ENCODE measurements at places on chromosomes 7 and 10.
A peak's percentile ranks its signal among the peaks of the same experiment; 100 is the strongest.

- DNase-seq = peak; percentile 8
Measured at GRCh38 chr7:105766421-105767073, 109.9 kb downstream of the ATXN7L1 start.

DNA sequence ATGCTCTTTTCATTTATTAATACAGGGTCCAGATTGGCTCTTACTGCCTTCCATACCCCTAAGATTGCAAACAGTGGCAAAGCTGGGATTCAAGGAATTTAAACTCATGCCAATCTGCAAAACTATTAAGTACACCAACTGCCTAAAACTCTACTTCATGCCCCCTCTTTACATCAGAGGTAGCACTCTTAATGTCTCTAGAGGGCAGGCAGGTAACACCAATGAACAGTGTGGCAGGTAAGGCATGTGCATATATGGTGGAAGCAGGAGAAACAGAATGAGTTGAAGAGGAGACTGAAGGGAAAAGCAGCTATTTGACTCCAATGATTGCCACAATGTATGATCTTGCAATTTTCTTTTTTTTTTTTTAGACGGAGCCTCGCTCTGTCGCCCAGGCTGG is 156.7 kb downstream of the BTAF1 start:
- no peak for DNase-seq

- no peak for DNase-seq
Measured at GRCh38 chr10:44356139-44357022, 28.5 kb downstream of the CXCL12 start.

- no peak for DNase-seq
Measured at GRCh38 chr10:119355930-119356329, 148.6 kb downstream of the GRK5 start.

DNA sequence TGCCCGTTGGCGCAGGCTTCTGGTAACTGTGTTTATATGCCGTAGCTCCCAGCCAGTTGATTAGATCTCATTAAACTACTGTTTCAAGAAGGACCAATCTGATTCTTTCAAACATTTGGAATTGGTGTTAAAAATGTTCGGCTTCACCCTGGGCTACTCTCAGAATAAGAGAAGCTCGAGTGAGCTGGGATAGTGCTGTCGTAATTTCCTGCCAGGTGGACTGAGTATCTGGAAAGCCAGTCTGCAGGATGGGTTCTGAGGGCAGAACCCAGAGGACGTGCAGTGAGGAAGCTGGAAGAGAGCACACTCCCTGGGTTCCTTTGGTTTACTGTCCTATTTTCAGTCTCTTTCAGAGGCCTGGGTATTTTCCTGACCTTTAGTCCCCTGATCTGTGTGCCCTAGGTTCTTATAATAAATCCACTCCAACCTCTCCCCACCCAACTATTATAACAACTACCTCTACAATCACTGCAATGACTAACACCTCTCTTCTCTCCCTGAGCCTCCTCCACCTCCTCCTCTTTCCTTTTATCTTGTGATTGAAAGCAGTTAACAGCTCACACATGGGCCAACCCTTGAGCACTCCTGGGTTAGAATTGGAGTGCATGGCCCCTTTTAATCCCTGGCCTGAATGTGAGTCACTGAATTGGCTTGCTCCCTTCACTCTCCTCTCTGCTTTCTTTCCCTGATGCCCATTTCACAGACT is 63.0 kb downstream of the AOAH start:
- DNase-seq = no peak

- DNase-seq = no peak
Measured at GRCh38 chr7:141012696-141013344, 1.9 kb downstream of the MRPS33 start.

- no peak for DNase-seq
Measured at GRCh38 chr10:43365001-43365400, 6.4 kb upstream of the FXYD4 start.

DNA sequence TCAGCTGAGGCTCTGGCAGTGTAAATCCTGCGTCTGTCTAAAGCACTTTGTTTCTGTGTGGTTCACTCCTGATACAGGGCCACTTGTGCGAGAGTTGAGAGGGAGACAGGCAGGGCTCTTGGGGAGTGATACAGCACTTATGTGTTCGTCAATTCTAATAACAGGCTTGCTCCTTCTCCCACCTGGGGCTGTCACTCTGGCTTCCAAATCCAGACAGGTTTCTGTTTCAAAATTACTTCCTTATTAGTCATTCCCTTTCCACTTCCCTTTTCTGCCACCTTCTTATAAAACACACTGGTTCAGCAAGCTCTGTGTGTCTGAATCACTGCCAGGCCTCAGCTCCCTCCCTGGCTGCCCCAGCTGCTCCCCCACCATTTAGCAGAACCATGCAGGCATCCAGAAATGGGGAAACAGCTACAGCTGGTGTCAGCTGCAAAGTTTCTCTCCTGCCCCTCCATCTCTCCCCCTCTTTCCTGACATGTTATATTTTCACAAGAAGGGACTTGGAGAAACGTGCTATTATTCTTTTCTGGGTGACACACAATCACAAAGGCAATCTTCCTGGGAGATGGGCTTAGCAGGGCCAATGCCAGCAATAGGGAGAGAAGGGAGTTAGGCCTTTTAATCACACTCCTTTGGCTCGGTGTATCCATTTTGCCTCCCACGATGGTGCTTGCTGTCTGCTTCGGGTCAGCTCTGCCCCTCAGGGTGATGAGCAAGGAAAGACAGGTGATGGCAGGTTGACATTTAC is 58.4 kb upstream of the ZNRF2 start:
- DNase-seq = no peak

- no peak for DNase-seq
Measured at GRCh38 chr10:14879928-14880193, 1.2 kb downstream of the SUV39H2 start.

DNA sequence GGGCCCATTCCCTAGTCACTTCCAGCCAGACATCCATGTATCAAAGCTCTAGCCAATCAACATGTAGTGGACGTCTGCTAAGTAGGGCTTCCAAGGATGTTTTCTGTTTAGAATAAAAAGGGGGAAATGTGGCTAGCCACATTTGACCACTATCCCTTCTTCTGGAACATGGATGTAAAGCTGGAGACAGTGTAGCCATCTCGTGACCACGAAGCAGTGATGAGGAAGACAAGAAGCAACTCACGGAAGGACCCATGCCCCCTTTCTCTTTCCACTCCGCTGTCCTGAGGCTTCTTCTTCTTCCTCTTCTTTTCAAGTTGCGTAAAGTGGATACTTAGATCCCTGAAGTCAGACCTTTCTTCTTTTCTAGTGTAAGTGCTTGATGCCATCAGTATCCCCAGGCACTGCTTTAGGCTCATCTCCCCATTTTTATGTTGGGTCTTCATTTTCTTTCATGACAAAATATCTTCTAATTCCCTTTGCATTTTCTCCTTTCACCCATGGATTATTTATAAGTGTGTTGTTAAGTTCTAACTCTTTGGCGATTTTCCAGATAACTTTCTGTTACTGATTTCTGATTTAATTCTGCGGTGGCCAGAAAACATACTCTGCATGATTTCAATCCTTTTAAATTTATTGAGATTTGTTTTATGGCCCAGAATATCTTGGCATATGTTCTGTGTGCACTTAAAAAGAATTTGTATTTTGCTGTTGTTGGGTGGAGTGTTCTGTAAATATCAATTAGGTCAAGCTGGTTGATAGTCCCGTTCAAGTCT is 594.5 kb downstream of the SDK1 start:
- no peak for DNase-seq

- no peak for DNase-seq
Measured at GRCh38 chr10:124517931-124518330, 56.3 kb downstream of the LHPP start.
